ENCODE measurements at places on chromosomes 2 and 18. TPM values are rescaled to one million over a fixed set of nuclear protein-coding genes. Genes with fewer than 3 reads are reported as not detected.

DNA sequence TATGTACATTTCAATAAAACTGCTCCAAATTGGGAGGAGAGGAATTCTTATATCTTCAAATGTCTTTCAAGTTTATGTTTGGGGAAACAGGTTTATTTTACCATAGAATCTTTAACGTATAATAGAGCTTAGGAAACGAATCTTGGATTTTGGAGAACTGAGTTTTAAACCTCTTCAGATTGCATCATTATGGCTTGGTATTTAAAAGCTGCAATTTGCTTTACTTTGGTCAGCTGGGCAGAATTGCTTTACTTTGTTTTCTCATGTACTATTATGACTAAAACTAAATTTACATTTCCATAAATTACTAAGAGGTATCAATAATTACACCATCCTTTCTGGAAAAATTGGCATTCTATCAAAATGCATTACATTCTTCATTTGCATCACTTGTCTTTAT lies 54.6 kb downstream of the BAZ2B start:
- DNase-seq = no peak

DNA sequence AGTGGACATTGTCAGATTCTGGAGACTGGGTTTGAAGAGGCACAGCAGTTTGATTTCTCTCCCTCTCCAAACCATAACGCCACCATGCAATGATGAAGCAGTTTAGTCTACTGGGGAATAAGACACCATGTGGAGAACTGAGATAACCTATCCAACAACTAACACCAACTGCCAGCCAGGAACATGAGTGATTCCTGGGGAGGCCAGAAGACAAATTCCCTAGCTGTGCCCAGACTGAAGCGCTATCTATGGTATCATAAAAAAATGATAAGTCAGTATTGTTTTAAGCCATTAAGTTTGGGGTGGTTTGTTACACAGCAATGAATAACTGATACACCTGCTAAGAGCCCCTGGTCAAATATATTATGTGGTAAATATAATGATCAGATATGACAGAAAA lies 129.3 kb downstream of the EXOC6B start:
- DNase-seq = no peak

Gene MRPS5
- 67.9 TPM for total RNA-seq

GRCh38 chr2:132627536-132627935 lies 42.5 kb downstream of the LYPD1 start:
- no peak for DNase-seq

DNA sequence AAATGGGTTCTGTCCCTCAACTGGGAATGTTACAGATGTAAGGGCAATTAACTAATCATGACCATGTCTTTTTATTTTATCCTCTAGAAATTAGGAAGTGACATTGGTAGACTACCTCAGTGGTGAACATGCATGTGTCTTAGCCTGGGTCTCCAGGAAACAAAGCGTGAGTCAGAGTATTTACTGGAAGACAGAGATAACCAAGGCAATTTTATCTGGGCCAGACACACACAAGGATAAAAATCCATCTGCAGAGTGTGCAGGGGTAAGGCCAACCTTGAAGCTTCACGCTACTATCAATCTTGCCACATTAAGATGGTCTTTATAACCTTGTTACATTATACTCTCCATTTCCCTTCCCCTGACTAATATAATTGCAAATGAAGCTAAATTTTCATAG lies 487.5 kb downstream of the SUCLG1 start:
- no peak for DNase-seq

GRCh38 chr18:57404345-57404744 lies 30.8 kb upstream of the ONECUT2 start:
- DNase-seq = no peak

GRCh38 chr2:129061069-129061768 lies 742.6 kb upstream of the HS6ST1 start:
- no peak for DNase-seq

Gene EFEMP1
- 3,607 TPM for total RNA-seq

Gene NPAS2
- 9.8 TPM for total RNA-seq

Gene STARD6
- 0.33 TPM for total RNA-seq

- DNase-seq = no peak
Measured at GRCh38 chr2:177284531-177284930, 20.0 kb upstream of the NFE2L2 start.

GRCh38 chr18:41870817-41871216 lies 84.2 kb upstream of the PIK3C3 start:
- no peak for DNase-seq

Data from pulmonary artery endothelial cell (primary cell).